ENCODE measurements at places on chromosomes 1 and 21. TPM values are rescaled to one million over a fixed set of nuclear protein-coding genes. Genes with fewer than 3 reads are reported as not detected.

THEM5 gene
- not detected for total RNA-seq

MTARC2 gene
- 12.7 TPM for total RNA-seq

CHI3L1 gene
- not detected for total RNA-seq

OR2T2 gene
- not detected for total RNA-seq

ETV3L gene
- total RNA-seq = not detected

DNALI1 gene
- 1.5 TPM for total RNA-seq

OR2T35 gene
- total RNA-seq = not detected

FCN3 gene
- total RNA-seq = 0.72 TPM

UBXN10 gene
- not detected for total RNA-seq

HSD3B2 gene
- not detected for total RNA-seq

CD58 gene
- total RNA-seq = 13.3 TPM

TMOD4 gene
- total RNA-seq = 0.28 TPM

HHAT gene
- total RNA-seq = 1.4 TPM

PKP1 gene
- total RNA-seq = not detected
